ENCODE measurements at places on chromosomes 4 and X.

- no peak for DNase-seq
These were observed 157.6 kb downstream of the TENM3 start for GRCh38 chr4:182400790-182401189.

DNA sequence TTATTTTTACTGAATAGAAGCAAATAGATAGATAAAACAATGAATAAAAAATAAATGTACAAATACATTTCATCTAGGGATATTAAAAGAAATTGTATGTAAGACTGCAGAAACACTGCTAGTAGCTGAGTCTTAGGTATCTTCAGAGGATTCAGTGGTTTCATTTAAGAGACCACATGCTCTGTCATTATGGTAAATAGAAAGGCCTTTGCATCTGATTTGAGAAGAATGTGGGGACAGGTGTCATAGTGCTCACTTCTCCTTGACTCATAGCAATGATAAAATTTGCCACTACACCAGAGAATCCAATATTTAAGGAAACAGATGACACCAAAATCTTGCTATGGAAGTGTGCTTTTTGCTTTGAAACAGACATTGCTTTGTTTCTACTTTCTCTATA lies 59.8 kb upstream of the PPP1R2C start:
- DNase-seq, result no peak

DNA sequence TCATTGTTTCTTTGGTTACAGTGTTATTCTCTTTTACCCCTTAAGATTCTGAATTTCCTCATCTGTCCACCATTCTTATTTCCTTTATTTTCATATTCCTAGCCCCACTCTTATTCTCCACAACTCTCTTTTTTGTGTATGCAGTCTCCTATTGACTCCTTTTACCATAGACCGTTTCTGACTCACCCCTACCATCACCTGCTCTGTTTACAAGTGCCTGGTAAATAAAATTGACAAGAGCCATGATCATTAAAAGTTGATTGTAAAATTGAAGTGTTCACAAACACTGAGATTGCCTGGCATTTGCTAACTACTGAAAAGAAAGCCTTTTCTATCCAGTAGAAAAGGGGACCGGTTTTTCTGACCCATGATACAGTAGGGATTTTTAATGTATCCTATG lies 54.4 kb downstream of the MRPL1 start:
- DNase-seq, result no peak

- no peak for DNase-seq
These were observed 35.7 kb upstream of the GABRQ start for GRCh38 chrX:152601848-152602616.

DNA sequence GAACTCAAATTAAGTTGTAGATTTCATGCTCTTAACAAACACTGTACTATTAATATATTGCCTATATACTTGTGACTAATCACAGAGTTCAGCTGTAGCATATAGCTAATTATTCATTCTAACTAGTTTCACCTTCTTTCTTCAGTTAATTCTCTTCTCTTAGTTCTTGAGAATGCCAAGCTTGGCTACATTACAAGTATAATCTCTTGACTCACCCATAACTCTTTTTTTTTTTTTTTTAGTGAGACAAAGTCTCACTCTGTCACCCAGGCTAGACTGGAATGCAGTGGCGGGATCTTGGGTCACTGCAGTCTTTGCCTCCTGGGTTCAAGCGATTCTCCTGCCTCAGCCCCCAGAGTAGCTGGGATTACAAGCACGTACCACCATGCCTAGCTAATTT lies 5.4 kb downstream of the KLHL5 start:
- DNase-seq, result no peak

GRCh38 chr4:123619895-123620294 lies 223.3 kb downstream of the SPRY1 start:
- DNase-seq, result no peak

Measured in activated CD8-positive, alpha-beta memory T cell treated with anti-CD3 and anti-CD28 coated beads for 1 hour (primary cell).